ENCODE measurements at places on chromosomes 5 and 9.

DNA sequence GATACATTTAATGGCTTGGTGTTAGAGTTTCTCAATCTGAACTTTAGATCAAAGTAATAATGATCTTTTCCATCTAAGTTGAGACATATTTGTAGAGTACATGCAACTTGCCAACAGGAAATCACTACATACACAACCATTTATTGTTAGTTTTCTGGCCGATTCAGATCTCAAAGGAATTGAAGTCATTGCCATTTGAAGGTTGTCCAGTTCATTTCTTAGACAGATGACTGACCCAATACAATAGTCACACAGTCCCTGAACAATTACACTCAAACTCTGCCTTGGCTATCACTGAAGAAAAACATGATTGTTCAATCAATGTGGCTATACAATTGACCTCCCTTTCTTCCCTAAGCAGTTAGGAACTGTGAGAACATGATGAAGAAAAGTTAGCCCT lies 753.2 kb upstream of the RIOK2 start:
- no peak for DNase-seq

DNA sequence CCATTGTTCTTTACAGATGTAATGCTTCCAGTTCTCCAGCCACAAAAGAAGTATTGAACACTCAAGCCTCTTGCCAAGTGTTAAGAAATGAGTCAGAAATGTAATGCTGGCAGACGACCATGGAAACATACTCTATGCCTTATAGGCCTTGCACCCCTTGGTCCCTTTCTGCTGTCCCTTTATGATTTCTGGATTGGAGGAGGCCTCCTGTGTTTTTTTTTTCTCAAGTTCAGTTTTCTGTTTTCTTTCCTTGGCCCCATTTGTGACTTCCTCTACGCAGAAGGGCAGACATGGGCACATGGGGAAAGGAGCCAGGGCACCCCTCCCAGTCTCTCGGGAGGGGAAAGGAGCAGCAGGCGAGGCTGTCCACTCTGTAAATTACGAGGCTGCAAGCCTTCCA lies 53.4 kb downstream of the SNX18 start:
- no peak for DNase-seq

GRCh38 chr5:91707521-91707841 lies 324.4 kb upstream of the ARRDC3 start:
- DNase-seq: no peak

DNA sequence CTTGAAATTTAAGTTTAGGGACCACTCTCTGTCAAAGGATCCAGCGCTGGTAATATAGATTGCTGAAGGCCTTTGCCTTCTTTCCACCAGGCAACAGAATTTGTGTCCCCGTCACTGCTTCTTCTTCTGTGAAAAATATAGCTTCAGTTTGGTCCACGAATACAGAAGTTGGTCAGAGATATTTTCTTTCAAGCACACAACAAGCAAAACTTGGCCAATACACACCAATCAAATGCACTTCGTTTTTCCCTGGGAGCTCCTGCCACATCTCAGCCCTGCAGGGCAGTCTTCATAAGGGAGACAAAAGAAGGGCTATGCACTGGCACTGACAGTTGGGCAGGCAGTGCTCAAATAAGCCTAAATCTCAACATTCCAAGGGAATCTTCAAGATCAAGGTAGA lies 22.9 kb downstream of the HAVCR2 start:
- DNase-seq: no peak

DNA sequence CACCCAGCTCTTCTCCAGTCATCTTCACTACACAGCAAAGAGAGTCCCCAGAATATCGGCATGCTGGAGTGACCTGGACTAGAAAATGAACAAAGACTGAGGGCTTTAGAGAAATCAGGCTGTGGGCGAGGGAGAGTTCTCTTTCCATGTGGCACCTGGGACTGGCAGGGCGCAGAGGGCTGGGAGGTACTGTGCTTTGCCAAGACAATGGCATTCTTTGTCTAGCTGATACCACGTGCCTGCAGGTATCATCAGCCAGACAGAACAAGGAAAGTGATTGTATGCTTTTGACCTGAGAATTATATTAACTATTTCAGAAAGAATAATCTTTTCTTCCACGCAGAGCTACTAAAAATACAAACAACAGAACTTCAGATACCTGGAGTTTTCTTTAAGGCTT lies 30.5 kb downstream of the DDX31 start:
- DNase-seq: no peak

DNA sequence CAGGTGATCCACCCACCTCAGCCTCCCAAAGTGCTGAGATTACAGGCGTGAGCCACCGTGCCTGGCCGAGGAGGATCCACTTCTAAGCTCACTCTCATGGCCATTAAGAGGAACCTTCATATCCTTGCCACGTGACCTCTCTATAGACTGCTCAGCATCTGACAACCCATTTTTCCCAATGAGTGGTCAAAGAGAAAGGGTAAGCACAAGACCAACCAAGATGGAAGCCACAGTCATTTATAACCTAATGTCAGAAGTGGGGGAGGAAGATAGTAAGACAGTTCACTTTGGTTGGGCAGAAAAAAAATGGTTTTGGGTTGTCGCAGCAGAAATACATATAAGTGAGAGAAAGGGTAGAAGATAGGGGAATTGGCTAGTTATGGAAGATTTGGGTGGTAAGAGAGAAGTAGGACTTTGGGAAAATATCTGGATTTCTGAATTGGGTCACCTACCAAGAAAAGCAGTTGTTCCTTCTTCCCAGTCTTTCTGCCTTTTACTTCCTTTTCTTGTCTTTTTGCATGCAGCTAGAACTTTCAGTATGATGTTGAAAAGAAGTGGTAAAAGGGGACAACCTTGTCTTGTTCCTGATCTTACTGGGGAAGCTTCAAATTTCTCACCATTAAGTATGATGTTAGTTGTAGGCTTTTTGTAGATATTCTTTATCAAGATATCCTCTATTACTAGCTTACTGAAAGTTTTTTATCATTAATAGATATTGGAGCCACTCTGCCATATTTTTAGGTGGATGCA lies 15.6 kb downstream of the SNX2 start:
- no peak for DNase-seq

GRCh38 chr5:77080905-77081304 lies 6.2 kb downstream of the ZBED3 start:
- DNase-seq: no peak

- DNase-seq: no peak
These were observed 381.0 kb upstream of the IRX4 start for GRCh38 chr5:2263763-2264162.

DNA sequence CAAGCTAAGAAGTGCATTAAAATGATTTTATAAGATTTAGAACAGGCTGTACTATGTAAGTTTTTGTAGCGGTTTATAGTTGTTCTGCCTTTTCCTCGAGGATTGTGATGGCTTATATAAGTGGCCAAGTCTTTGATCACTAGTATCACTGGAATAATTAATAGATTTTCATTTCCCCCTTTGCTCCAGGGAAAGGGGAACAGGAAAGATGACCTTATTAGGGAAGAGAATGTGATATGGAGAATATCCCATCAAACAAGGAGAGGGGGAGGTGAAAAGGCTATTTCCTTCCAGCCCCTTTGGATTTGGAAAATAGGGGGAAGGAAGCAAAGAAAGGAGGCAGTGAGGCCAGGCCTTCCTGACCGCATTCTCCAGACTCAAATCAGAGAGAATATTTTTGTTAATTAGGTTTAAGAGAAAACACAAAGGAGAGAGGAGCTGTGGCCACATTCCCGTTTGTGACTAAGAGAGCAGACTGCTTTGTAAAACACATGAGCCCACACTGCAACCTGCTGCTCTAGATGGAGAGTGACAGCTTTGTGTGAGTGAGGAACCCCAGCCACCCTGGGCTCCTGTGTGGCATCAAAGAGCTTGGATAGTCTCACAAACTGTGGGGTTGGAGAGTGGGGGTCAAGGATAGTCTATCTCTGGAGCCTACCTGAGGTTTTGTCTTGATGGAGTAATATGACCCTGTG lies 359.5 kb downstream of the DTWD2 start:
- no peak for DNase-seq
